ENCODE measurements at places on chromosomes 1 and 21.

- no peak for DNase-seq
Observed at GRCh38 chr1:241357366-241358340, 648 bp upstream of the RGS7 start.

DNA sequence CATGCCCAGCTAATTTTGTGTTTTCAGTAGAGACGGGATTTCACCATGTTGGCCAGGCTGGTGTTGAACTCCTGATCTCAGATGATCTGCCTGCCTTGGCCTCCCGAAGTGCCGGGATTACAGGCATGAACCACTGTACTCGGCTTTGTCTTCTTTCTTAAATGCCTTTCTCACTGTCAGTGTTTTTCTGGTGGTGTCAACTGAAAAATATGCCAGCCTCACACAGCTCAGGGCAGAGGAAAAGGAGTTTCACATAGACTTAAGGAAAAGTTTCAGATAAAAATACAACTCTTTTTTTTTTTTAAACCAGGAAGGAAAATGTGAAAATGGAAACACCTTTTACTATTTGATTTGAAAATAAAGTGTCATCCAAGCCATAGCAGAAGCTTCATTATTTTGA lies 4.6 kb upstream of the MAB21L3 start:
- DNase-seq = no peak

DNA sequence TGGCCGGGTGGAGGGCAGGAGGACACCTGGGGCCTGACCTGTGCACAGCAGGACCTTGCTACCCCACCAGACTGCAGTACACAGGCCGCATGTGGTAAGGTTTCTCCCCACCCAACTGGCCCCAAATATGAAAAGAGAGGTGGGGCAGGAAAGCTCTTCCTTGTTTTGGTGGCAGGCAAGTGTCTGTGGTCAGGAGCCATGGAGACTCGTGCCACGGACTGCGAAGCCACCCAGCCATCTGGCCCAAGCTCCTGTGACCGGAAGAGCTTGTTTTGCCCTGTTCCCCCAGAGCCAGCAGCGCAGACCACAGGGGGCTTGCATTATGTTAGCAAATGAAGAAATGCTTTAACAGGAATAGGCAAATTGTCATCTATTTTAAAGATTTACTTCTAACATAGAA lies 54.9 kb downstream of the OLIG1 start:
- DNase-seq = no peak

GRCh38 chr1:30418939-30419720 lies 304.3 kb downstream of the MATN1 start:
- DNase-seq = no peak

DNA sequence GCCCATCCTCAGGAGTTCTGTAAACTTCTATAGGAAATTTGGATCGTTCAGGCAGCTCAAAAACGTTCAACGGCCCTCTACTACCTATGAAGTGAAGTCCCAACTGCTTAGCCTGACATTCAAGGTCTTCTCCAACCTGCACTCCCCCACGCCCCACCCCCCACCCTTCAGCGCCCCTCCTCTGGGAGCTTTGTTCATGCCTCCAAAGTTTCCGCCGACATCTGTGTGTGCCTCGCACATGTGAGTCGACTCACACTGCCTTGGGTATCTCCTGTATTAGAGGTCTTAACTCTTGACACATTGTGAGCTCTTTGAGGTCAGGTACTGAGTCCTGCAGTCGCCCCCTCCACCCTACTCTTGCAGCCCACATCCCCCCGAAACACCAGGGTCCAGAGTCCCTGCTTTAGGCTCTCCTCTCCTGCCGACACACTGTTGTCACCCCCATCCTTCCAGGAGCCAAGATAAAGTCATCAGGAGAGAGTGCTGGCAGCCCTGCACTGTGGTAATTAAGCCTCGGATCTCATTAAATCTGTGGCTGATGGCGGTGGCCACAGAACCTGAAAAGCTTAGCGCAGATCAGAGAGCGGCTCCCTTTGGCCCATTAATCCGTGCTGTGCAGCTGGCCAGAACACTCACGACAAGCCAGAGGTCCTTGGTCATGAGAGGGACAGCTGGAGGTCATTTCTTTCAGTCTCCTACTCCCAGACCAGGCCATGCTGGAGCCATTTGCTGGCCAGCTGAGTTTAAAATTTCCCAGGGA lies 1.4 kb upstream of the PAFAH2 start:
- DNase-seq = no peak

DNA sequence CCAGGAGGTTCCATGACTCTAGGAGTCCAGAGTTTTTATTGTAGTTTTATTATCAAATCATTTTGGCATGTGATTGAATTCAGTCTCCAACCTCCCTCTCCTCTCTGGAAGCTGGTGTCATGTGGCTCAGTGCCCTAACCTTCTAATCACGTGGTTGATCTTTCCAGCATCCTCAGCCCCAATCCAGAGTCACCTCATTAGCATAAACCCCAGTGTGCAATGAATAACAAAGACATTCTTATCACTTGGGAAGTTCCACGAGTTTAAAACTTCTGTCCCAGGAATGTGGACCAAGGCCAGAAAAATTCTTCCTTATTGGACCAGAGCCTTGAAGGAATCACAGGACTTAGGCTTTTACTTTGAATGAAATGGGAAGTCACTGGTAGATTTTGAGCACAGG lies 52.2 kb downstream of the KIRREL1 start:
- no peak for DNase-seq

- no peak for DNase-seq
Observed at GRCh38 chr21:37800057-37800455, 116.2 kb downstream of the KCNJ6 start.

DNA sequence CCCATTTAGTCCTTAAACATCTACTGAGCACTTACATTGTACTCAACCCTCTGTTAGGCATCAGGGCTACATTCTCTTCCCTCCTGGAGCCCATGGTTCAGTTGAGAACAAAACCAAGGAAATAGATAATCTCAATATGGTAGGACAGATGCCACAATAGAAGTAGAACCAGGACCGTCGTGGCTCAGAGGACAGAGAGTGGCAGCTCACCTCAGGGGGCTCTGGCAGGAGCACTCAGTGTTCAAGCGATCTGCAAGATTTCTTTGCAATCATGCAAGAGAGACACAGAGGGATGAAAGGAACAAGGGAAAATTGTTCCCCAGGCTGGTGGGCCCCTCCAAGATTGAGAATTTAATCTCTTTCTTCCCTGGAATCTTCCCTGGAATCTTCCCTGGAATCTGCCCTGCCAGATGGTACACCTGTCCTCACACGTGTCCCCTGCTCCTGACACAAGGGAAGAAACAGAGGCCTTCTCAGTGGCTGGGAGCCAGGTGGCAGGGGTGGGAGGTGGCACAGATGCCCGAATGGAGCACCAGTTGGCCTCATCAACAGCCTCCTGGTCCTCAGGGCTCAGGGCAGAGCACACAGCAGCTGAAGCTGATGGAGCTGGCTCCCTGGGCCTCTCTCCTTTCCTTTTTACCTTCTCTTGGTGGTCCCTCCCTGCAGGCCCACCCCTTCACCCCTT lies 135.4 kb downstream of the PLXNA2 start:
- no peak for DNase-seq

GRCh38 chr1:67626090-67626860 lies 58.7 kb upstream of the GADD45A start:
- DNase-seq = no peak

DNA sequence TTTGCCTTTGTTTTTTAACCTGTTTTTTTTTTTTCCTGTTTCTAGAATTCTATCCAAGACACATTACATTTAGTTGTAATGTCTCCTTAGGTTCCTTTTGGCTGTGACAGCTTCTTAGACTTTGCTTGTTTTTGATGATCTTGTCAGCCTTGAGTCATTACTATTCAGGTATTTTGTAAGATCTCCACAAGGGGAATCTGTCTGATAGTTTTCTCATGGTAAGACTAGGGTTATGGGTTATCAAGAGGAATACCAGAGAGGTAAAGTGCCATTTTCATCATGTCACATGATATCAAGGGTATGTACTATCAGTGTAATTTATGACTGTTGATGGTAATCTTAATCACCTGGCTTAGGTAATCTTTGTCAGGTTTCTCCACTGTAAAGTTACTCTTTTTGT lies 99.1 kb upstream of the GFI1 start:
- no peak for DNase-seq

- no peak for DNase-seq
Observed at GRCh38 chr1:18417316-18418269, 63.1 kb upstream of the KLHDC7A start.

DNA sequence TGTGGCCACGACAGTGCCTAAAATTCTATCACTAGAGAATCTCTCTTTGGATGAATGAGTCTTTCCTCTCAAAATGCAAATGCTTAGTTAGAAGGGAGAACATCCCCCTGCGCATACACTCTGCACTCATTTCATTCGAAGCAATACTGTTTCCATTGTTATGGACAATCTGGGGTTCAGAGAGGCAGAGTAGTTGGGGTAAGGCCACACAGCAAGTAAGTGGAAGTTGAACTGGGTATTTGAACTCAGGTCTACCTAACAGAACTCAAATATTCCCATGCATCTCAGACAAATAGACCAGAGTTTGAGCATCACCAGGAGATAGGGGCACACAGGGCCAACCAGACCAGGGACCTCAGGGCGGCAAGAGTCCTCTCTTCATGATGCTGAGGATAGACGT lies 25.5 kb downstream of the RAP1GAP start:
- DNase-seq = no peak

GRCh38 chr1:41218152-41218551 lies 24.0 kb downstream of the SCMH1 start:
- DNase-seq = no peak

DNA sequence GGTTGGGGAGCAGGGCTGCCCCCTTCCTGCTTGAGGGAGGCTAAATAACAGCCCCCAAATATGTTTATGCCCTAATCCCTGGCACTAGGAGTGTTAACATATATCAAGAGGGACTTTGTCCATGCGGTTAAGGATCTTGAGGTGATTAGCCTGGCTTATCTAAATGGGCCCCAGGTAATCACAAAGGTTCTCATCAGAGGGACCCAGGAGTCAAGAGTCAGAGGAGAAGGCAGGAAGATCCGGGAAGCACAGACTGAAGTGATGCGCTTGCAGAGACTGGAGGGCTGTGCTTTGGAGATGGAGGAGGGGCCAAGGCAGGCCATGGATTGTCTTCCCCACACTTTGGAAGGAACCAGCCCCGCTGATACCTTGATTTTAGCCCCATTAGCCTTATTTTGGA lies 86.4 kb downstream of the IER5 start:
- DNase-seq = no peak

- no peak for DNase-seq
Observed at GRCh38 chr1:218498056-218498938, 153.2 kb downstream of the TGFB2 start.

DNA sequence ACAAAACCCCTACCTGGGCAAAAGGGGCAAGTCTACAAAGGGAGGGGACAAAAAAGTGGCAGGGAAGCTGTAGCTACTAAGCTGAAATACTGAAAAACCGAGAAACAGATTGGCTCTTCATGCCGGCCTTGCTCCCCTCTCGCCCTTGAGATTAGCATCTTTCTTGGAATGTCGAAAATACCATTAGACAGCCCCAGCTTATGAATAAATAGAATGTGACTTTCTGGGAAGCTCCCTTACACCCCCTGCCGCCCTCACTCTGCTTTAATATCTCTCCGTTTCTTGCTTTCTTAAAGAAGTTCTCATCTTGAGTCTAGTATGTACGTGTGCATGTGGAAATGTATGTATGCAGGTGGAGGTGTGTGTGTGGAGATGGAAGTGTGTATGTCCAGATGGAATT lies 14.1 kb downstream of the TRAF3IP3 start:
- DNase-seq = no peak

GRCh38 chr21:32320059-32320458 lies 21.4 kb downstream of the MRAP start:
- DNase-seq = no peak

GRCh38 chr1:53276902-53277281 lies 38.6 kb upstream of the MAGOH start:
- DNase-seq = no peak

- no peak for DNase-seq
Observed at GRCh38 chr1:36377791-36378492, 7.8 kb downstream of the STK40 start.

- no peak for DNase-seq
Observed at GRCh38 chr1:30321246-30321910, 402.0 kb downstream of the MATN1 start.

GRCh38 chr1:87791931-87792740 lies 463.5 kb downstream of the LMO4 start:
- no peak for DNase-seq

GRCh38 chr1:78560811-78561210 lies 59.4 kb upstream of the IFI44L start:
- no peak for DNase-seq

- DNase-seq = peak; percentile 34
Observed at GRCh38 chr1:9317591-9318417, 25.1 kb downstream of the SPSB1 start.

DNA sequence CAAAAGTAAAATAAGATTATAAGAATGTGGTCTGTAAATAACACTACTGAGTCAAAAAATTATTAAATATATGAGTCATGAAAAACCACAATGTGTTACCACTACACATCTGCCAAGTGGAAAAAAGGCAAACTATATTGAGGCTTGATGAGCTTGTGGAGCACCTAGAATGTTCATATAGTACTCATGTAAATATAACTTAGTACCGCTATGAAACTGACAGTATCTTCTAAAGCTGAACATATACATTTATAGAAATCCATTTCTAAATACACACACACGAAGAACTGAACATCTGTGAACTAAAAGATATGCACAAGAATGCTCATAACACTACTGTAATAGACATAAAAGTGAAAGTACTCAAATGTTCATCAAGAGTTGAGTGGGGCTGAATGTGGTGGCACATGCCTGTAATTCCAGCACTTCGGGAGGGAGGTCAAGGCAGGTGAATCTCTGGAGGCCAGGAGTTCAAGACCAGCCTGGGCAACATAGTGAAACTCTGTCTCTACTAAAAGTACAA lies 18.5 kb upstream of the GBP3 start:
- DNase-seq = no peak

- DNase-seq = no peak
Observed at GRCh38 chr1:183075861-183076260, 52.6 kb downstream of the LAMC1 start.

GRCh38 chr1:39639305-39640130 lies at the start of gene HEYL:
Gene HEYL (minus strand): TSS chr1:39639643. CDS start chr1:39639625, 18 bp downstream.
- peak; percentile 47 for DNase-seq

- no peak for DNase-seq
Observed at GRCh38 chr1:173507205-173507846, 30.2 kb downstream of the PRDX6 start.

DNA sequence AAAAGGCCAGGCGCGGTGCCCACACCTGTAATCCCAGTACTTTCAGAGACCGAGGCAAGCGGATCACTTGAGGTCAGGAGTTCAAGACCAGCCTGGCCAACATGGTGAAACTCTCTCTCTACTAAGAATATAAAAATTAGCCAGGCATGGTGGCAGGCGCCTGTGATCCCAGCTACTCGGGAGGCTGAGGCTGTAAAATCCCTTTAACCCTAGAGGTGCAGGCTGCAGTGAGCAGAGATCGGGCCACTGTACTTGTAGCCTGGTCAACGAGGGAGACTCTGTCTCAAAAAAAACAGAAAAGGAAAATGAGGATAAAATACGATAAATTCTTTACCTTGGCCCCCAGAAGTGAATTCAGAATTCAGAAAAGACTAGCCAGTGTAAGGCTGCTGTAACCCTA lies 1.6 kb downstream of the TMEM50B start:
- DNase-seq = no peak

GRCh38 chr1:78843111-78843510 lies 163.4 kb downstream of the ADGRL4 start:
- no peak for DNase-seq

GRCh38 chr1:100036718-100037655 lies 67.2 kb downstream of the SLC35A3 start:
- DNase-seq = no peak

All from substantia nigra (tissue), 51 donors.